RKO (cell line): ENCODE measurements at places on chromosomes 4 and X.

DNA sequence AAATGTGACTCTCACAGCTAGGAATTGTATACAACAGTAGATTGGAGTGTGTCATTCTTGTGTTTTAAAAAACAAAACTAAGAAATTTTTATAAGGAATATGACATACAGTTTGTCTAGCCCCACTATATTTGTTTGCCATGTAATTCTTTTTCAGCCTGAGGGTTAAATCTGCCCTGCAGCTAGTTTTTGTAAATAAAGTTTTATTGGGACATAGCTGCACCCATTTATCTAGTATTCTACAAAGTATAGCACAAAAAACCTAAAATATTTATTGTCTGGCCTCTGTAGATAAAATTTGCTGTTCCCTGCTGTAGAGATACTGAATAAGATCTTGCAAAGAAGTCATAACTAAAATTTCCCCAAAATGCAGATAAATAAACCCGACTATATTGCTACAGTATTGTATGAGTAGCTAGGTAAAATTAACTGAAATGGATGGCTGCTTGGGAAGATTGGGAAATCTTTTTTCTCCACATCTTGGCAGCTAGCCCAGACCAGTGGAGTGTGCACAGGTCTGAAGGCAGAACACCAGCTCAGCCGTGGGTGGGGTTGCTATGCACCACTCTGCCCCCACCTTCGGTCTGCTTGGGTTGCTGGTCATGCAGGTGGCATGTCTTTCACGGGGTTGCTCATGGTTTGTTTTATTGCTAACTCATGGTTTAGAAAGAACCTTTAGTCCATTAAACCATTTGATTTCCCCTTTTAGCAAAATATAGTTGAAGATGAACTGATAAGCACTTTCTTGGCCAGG, 127.9 kb downstream of the KLHL8 start:
- DNase-seq = peak; percentile 37

DNA sequence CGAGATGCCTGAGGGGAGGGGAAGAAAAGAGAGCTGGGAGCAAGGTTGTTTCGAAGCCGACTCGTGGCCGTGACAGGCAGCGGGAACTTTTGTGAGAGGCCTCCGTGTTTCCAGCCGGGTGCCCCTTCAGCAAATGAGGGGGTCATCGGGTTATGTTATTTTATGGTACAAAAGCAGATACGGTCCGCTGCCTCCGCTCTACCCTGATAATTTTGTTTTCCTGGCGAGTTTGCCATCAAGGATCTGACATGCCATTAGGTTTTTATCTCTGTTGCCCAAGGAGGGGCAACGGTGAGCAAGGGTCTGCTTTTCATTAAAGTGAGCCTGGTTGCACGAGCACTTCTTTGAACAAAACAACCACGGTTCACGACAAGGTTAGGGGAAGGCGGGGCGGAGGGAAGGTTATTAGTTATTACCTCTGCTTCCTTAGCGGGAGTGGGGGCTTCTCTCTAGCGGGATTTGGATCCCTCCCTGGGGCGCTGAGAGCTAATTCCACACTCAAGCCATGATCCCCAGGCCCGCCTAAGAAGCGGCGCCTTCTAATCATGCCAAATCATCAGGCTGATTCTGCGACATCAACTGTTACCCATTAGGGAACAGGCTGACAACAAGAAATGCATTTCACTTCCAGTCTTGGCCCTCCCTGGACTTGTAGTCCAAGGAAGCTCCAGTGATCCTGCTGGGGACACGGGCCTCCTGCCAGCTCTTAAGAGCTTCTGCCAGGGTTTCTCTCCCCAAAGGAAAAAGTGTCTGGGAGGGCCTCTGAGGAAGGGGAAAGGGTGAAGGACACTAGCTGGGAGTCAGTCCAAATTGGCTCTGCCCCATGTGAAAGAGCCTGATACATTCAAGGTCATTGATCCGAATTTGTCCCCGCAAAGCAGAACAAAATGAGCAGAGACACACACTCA, 617.7 kb downstream of the MID1IP1 start:
- no peak for DNase-seq

- no peak for DNase-seq
Measured at GRCh38 chr4:106038908-106039307, 143.6 kb downstream of the NPNT start.

DNA sequence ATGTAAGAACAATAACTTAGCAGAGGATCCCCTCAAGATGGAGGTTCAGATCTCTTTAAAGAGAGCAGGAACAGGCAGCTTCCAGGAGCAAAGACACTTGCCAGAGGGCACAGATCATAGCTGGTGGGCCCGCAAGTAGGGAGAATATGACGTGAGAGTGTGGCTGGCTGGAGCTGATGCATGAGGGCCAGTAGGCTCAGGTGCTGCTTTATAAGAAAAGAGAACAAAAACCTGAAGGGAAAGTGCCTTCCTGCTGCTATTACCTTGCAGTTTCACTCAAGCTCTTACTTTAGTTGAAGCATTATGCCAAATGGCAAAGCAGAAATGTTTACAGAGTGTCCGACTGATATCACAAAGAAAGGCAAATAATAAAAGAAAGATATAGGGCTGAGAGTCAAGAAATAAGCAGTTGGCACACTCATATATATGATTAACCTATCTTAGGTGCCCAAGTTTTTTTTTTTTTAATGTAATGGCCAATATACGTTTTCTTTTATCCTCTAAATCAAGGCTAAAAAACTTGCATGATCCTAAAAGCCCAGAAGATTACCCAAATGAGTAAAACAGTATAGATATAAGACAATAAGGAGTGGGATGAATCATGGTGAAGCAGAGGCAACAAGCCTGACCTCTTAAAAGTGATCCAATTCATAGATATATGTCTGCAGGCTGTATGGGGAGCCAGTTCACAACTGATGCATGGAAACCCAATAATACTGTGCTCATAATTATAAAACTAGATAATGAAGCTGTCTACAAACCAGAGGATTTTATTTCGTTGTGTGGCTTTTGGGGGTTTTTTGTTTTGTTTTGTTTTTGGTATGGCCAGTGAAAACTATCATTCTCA, 12.6 kb downstream of the NR0B1 start:
- DNase-seq = no peak

DNA sequence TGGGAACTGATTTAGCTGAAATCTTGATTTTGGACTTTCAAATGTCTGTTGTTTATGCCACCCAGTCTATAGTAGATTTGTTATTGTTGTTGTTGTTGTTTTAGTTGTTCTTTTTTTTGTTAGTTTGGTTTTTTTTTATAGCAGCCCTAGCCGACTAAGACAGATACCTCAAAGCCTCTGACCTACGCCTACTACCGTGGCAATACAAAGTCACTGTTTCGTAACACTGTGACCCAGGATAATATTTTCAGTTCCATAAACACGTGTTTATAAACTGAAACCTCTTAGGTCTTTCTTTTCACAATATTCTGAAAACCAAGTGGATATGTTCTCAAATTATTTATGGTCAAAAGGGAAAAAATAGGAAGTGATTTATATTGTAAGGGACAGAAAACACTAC, 32.8 kb downstream of the VCX2 start:
- no peak for DNase-seq

- no peak for DNase-seq
Measured at GRCh38 chrX:136176399-136176825, 29.1 kb downstream of the FHL1 start.

GRCh38 chr4:41146196-41146595, 68.1 kb downstream of the APBB2 start:
- no peak for DNase-seq

- no peak for DNase-seq
Measured at GRCh38 chr4:106529348-106530023, 160.9 kb upstream of the GIMD1 start.

DNA sequence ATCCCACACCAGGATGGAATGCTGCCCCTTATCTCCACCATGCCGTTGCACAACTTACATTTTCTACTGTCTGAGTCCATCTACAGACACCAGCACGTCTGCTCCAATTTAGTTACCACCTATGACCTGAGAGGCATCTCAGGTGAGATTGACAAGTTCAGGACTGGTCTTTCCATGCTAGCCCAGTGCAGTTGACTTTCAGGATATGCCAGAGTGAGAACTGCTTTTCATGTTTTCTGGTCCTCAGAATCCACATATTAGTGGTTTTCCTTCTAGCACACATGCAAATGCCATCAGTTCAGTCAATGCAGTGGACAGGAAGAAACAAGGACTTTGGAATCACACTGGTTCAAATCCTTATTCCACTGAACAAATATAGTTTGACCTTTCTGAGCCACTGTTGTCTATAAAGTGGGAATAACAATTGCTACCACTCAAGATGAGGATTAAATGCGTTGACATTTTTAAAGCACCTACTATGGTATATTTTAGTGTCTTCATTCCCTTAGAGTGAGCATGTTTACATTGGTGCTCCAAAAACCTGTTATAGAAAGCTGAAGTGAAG, 38.1 kb upstream of the ANXA3 start:
- DNase-seq = no peak

DNA sequence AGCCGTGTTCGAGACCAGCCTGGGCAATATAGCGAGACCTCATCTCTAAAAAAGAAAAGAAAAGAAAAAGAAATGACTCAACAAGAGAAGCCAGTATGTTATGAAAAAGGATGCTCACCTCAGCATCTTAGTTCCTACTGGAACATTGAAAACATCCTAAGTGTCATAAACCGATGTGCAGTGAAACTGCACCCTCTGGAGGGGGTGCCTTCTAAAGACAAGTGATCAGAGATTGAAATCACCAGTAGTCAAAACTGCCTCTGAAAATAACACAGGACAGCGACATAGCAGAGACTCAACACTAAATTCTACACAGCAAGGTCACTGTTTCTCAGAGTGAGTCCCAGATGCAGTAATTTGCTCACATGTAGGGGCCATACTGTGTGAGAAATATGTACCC, 28.0 kb upstream of the ATP6AP2 start:
- DNase-seq = peak; percentile 38

DNA sequence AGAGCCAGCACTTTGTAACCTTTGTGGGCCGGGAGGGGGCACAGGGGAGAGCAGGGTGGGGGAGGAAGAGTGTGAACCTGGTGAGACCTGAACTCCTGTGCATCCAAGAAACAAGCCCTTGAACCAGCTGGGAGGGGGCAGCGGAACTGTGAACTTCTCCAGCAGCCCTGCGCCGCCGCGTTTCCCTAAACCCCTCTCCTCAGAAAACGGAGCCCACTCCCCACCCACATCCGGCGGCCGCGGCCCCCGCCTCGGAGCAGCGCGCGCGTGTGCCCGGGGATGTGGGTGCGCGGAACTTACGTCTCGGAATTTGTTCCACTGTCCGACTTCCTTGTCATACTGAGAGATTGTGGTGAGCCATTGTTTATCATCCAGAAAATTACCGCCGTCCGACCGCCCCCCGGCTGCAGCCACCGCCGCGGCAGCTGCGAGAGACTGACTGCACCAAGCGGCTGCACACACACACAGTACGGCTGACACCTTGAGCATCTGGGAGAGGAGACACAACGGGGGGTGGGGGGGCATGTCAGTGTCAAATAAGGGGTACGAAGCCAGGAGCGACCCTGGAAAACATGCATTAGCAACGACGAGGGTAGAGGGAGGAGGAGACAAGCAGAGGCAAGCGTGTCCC, 494 bp downstream of the SPOCK3 start:
- no peak for DNase-seq

- DNase-seq = no peak
Measured at GRCh38 chr4:159425737-159426305, 322.9 kb downstream of the RAPGEF2 start.

DNA sequence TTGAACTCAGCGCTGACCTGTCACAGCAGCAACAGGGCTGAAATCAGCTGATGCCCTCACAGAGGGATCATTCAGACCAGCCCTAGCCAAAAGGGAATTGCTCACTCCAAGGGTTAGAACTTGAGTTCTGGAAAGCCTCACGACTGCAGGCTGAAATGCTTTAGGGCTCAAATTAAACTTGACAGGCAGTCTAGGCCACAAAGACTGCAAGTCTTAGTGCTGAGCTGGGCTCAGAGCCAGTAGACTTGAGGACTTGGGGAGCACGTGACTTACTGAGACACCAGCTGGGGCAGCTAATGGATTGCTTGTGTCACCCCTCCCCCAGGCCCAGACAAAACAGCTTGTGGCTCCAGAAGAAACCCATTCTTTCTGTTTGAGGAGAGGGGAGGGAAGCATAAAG, 119.0 kb upstream of the SLC6A14 start:
- no peak for DNase-seq

DNA sequence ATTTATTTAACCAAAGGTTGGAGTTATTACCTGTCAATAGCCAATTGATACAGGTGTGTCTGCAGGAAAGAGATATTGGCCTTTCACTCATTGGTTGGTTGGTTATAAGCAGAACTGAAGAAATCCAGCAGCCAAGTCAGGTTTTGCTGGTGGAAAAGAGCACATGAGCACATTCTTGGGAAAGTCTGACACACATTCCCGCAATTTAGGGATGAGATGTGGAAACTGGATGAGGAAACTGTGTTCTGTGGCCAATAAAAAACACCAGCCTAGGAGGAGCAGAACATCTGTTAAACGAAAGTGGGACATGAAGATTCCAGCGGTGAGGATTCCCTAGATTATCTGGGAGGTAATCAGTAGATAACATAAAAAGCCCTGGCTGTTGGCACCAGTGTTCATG, 567.4 kb upstream of the CPEB2 start:
- no peak for DNase-seq

- no peak for DNase-seq
Measured at GRCh38 chr4:147754037-147754445, 22.2 kb downstream of the ARHGAP10 start.

GRCh38 chr4:147735413-147736301, 3.8 kb downstream of the ARHGAP10 start:
- no peak for DNase-seq

- peak; percentile 33 for DNase-seq
Measured at GRCh38 chr4:5801696-5802095, 90.7 kb downstream of the EVC start.

DNA sequence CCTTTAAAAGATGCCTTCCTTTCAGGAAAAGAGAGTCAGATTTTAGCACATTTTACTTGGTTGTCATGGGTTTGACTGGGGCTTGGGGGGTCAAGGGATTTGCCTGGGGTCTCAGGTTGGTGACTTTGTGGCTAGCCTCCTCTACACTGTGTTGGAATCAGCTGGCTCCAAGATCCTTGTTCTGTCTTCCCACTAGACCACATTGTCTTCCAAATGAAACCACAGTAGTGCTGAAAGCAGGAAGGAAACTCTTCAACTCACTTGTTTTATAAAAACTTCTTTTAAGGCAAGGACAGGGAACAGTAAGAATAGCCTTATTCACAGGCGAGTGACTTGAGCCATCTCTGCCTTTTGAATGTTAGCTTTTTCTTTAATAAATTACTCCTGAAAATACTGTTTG, 37.0 kb upstream of the OTUD4 start:
- DNase-seq = no peak

- no peak for DNase-seq
Measured at GRCh38 chr4:121321466-121321865, 59.4 kb downstream of the QRFPR start.

- DNase-seq = no peak
Measured at GRCh38 chr4:8817813-8818062, 53.9 kb downstream of the HMX1 start.

- no peak for DNase-seq
Measured at GRCh38 chr4:19324184-19324583, 927.5 kb upstream of the SLIT2 start.

- DNase-seq = no peak
Measured at GRCh38 chr4:188300385-188300784, 161.1 kb downstream of the TRIML1 start.

- no peak for DNase-seq
Measured at GRCh38 chr4:70737006-70737405, 15.2 kb downstream of the RUFY3 start.
